ENCODE measurements at places on chromosomes 2 and 18. TPM values are rescaled to one million over a fixed set of nuclear protein-coding genes. Genes with fewer than 3 reads are reported as not detected.

GRCh38 chr18:43649649-43650357 is 372.5 kb upstream of the SYT4 start:
- no peak for DNase-seq

The KLHL41 gene
- polyA plus RNA-seq: 6.3 TPM

DNA sequence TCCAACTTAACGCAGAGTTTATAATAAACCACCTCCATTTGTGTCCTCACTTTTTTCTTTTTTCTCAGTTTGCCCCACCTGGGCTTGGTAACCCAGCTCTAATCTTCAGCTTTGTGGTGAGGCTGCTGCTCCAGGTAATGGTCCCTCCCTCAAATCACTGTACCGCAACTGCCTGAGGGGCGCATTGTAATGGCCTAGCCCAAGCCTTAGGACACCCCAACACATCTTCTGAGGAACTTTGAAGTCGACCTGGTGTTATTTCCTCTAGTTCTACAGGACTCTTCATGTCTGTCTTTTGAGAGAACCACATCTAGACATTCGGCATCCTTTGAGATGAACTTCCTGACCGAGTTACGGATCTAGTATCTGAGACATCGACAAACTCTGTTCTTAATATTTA is 99.7 kb downstream of the PLEKHM3 start:
- DNase-seq: no peak

GRCh38 chr2:175457895-175458448 is 276.5 kb upstream of the ATP5MC3 start:
- DNase-seq: no peak

The ADCYAP1 gene
- 12.9 TPM for polyA plus RNA-seq

The PELI1 gene
- 35.4 TPM for polyA plus RNA-seq

The PLGLB1 gene
- 24.4 TPM for polyA plus RNA-seq

DNA sequence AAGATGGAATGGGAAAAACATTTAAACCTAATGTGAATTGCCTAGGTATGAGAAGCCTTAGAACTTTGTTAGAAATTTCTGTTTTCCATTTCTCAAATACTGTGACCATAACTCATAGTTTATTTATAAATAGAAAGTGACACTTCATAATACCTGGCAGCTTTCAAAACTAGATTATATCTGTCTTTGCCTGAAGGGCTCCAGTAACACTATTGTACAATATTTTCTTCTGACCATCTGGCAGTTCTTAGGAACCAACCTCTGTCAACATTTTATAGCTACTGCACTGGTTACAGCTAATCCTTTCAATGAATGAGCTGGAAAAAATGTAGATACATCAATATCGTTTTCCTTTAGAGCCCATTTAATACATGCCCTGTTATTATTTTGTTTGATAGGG is 237.4 kb downstream of the CAMKMT start:
- no peak for DNase-seq

- no peak for DNase-seq
These were observed 72.1 kb upstream of the CCBE1 start for GRCh38 chr18:59769129-59769865.

GRCh38 chr2:207354462-207354861 is 175.3 kb upstream of the CREB1 start:
- DNase-seq: no peak

The ADGRF3 gene
- polyA plus RNA-seq: 0.59 TPM
